ENCODE measurements at places on chromosomes 7 and 10.

- DNase-seq, result no peak
Measured at GRCh38 chr10:84522612-84523462, 194.4 kb downstream of the CCSER2 start.

GRCh38 chr7:97373736-97374135 lies 256.2 kb downstream of the SDHAF3 start:
- no peak for DNase-seq

GRCh38 chr7:125355899-125356298 lies 426.3 kb upstream of the POT1 start:
- no peak for DNase-seq

DNA sequence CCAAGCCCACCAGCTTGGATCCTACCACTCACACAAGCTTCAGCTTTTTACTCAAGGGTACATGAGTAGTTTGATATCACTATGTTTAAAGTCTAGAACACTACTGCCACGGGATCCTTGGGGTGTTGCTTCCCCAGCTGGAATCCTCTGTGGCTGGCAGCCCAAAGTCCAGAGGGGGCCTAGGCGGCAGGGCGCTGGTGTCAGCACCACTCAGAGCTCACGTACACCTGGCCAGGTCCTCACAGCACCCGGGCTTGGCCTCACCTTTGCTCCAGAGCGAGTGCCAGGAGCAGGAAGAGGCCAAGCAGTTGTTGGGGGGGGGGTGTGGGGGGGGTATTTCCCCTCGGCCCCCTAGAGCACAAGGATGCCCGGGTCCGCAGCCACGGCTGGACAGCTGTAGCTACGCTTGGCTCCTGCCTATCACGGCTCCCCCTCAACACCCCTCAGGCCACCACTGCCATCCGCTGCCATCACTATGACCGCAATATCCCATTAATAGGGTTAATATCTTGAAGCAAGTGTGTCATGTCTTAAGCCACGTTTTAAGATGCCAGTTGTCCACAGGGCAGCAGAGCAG lies 17.0 kb downstream of the ZDHHC6 start:
- no peak for DNase-seq

GRCh38 chr10:75038335-75038734 lies 73.1 kb upstream of the SAMD8 start:
- DNase-seq, result no peak
